ENCODE measurements at places on chromosomes 6 and 20.

DNA sequence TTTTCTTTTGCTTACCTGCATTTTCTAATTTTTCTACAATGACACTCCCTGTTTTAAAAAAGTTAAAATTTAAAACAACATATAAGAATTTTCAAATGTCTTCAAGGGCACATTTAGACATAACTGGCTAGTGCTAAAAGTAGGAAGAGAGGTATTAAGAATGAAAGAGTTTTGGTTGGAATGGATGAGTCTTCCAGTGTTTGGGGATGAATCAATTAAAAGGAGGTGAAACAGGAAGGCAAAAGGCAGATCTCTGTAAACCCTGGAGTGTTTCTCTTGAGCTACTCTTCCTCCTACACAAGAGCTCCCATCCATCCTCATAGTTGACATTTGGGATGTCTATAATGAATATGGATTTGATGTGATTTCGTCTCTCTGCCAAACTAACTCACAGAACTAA is 238.5 kb upstream of the SUPT3H start:
- no peak for DNase-seq

- no peak for DNase-seq
These were observed 71.3 kb upstream of the TNFRSF21 start for GRCh38 chr6:47381036-47381435.

- DNase-seq: peak; percentile 94
These were observed 154.0 kb downstream of the JARID2 start for GRCh38 chr6:15399641-15400470.

DNA sequence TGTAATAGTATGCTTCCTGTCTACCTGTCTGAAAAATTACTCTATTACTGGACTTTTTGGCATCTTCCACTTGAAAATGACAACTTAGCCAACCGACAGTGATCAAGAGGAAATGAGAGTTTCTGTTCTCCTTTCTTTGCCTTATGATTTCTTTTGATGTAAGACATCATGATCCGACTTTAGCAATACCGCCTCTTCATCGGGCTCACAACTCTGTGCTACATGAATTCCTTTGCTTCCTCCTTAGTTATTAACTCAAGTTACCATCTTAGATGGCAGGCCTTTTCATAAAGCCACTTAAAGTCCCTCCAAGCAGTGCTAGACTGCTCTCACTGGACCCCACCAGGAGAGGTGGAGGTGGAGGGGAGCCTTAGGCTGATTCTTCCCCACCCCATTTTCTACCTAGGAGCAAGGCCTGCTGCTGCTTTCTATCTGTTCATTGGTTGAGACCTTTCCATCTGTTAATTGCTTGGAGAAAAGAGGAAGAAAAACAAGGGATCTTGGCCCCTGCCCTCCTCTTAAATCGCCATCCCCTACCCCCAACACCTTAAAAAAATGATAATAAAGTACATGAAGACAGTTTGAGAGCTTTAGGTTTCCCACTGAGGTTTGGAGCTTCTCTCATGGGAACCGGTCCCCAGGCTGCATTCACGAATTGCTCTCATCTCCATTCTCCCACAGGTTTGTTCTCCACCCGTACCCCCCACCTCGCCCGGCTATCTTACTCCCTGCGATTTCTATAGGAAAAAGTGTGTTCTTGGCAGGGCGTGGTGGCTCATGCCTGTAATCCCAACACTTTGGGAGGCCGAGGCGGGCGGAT is 21.6 kb upstream of the MCM3 start:
- peak; percentile 23 for DNase-seq

GRCh38 chr20:34271956-34272355 is 30.7 kb downstream of the ASIP start:
- DNase-seq: no peak

GRCh38 chr6:158819213-158819976 is at the start of gene EZR:
TSS of gene EZR (minus strand) at chr6:158819368. CDS start at chr6:158818093, 1,275 bp downstream.
- peak; percentile 86 for DNase-seq

- DNase-seq: peak; percentile 24
These were observed 266.7 kb upstream of the CDYL start for GRCh38 chr6:4509506-4509905.

DNA sequence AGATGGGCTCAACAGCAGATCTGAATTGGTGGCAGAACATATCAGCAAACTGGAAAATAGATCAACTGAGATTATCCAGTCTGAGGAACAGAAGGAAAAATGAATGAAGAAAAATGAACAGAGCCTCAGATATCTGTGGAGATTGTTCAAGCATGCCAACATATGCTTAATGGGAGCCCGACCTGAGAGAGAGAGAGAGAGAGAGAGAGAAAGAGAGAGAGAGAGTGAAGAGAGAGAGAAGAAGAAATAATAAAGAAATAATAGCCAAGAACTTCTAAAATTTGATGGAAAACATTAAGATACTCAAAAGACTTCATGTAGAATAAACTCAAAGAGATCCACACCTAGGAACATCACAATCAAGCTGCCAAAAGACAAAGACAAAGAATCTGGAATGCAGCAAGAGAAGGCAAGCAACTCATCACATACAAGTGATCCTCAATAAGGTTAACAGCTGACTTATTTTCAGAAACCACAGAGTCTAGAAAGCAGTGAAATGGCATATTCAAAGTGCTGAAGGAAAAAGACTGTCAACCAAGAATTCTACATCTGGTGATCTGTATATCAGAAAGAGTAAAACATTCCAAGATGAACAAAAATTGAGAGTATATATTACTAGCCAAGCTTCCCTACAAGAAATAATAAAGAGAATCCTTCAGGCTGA is 97.2 kb downstream of the MYLK4 start:
- no peak for DNase-seq

- DNase-seq: no peak
These were observed 289.2 kb upstream of the CNR1 start for GRCh38 chr6:88455317-88455716.

DNA sequence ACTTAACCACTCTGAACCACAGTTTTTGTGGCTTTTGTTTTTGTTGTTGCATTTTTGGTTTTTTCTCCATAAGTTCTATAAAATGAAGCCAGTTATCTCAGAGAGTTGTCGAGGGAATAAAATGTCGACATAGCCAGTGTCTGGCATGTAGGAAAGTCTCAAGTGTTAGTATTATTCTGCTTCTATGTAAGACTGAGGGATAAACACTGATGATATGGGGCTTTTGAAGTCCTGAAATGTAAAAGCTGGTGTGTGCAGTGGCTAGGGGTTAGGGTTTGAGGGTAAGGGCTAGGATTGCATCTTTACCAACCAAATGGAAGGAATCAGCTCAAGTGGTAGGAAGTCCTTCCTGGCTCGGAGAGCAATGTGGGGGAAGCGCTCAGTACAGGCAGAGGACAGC is 59.2 kb downstream of the DAAM2 start:
- DNase-seq: no peak

GRCh38 chr20:63968928-63969760 is 586 bp downstream of the ZNF512B start:
- DNase-seq: peak; percentile 40

DNA sequence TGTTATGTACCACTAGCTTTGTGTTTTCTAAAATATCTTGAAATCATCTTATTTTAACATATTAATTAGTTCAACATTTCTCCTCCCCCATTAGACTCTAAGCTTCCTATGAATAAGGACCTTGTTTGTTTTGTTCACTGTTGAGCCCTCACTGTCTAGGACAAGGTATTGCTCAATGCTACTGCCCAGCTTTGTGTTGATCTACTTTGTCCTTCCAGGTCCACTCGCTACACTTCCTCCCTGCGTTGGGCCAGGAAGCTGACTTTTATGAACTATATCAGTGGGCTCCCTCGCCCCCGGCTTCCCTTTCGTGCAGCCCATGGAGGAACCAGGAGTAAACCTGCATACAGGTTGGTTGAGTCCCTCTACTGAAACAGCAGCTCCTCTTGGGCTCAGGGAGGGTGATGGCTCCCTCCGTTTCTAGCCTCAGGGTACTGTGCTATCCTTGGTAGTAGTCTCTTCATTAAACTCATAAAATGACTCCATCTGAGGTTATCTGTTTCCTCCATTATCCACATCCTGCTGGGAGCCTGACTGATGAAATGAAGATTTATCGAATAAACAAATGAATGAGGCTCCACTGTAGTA is 272.5 kb downstream of the CLIC5 start:
- DNase-seq: no peak

- peak; percentile 25 for DNase-seq
These were observed 179.2 kb downstream of the PREX1 start for GRCh38 chr20:48648482-48649051.

- DNase-seq: peak; percentile 49
These were observed 47.1 kb upstream of the MCM9 start for GRCh38 chr6:118981884-118982574.

DNA sequence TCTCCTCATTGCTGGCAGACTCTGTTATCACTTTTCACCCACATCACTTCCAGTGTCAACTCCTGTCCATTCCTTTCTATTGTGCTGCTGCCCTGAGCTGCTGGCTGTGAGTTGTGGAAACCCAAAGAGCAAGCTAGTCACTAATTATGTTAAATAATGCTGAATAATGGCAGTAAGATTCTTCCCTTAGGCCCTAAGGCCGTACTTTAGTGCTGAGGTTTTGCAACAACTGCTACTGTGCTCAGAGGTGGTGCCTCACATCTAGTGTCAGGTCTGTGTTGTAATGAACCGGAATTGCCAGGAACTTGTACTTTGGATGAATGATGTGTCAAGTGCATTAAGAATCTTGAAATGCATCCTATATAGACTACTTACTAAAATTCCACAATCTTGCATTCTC is 372.2 kb upstream of the RNF217 start:
- no peak for DNase-seq

DNA sequence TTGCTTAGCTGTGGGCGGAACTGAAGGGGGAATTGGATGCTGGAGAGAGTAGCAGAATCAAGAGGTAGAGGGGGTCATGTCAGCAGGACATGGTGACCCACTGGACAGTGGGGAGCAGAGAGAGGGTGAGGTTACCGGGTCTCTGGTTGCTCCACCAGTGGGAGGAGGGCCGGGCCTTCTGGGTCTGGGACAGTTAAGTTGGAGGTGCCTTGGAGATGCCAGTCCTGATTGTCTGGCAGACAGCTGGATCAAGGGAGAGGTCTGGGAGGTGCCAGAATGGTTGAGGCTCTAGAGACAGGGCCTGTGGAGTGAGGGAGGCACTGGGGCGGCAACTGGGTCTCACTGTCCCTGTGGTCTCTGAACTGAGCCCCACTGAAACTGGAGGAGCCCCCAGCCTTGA is 24.6 kb downstream of the MANBAL start:
- DNase-seq: no peak

DNA sequence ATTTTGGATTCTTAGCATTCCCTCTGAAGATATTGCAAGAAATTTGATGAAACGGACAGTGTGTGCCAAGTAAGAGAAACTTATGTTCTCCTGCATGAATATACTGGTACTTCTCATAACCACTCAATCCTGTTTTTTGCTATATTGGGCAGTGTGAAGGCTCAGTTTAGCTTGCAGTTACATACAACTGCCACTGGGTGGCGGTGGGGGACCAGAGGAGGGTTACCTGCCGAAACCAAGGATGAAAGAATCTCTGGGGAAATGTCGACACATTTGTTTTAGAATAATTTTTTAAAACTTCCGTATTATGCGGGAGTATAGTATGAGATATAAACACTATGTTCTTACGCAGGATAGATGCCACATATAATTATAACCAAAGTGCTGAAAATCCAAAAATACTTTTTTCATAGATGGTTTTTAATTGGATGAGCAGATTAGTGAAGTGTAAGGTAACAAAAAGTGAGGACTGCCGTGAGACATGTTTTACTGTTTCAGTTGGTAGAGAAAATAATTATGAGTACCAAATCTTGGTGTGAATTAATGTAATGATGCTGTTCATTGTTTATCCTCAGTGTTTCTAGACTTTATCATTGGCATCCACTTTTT is 9.7 kb downstream of the TRMT11 start:
- DNase-seq: peak; percentile 87

GRCh38 chr6:4506792-4507191 is 269.4 kb upstream of the CDYL start:
- DNase-seq: peak; percentile 36

GRCh38 chr6:659716-660581 is 3.0 kb upstream of the HUS1B start:
- DNase-seq: no peak

DNA sequence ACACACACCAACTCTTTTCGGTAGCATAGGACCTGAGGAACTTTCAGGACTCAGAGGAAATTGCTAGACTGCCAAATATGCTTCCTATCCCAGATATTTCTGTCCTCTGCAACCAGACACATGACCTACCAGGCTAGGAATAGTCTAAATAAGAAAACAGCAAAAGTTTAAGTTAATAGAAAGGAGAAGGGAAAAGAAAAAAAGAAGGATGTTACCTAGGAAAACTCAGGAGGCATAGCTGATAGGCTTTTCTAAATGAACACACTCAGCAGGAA is 74.6 kb downstream of the MAP3K5 start:
- no peak for DNase-seq

DNA sequence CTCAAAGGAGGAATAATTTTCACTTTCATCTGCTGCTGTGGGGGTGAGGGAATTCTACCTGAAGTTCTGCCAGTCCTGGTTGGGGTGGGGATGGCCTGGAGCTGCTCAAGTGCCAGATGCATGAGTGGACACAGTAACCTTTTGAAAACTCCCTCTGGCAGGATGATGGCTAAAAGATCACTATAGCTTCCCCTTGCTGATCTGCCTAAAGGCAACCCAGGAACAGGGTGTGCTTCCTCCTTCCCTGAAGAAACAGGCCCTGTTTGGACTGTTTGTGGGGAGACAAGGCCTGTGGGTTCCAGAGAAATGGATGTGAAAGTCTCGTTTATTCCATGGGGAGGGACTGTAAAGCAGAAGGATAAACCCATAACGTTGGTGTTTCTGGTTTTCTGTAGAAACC is 176.9 kb downstream of the DTNBP1 start:
- DNase-seq: no peak

DNA sequence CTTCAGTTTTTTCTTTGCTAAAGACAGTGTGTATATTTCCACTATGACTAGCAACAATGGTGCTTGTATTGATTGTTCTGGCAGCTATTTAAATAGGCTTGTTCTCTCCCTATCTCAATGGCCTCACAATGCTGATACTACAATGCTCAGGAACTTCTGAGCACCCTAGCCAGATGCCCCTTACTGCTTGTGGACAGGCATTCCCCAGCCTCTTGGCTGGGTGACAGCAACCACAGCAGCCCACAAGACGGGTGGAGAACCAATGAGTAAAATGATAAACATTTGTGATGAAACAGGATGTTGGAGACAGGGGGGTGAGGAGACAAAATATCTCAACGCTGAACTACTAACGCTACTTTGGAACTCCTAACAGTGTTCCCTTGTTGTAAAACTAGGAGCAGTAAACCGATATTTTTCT is 42.3 kb downstream of the HIVEP2 start:
- no peak for DNase-seq

- peak; percentile 45 for DNase-seq
These were observed 414 bp downstream of the SIM1 start for GRCh38 chr6:100464162-100464851.

DNA sequence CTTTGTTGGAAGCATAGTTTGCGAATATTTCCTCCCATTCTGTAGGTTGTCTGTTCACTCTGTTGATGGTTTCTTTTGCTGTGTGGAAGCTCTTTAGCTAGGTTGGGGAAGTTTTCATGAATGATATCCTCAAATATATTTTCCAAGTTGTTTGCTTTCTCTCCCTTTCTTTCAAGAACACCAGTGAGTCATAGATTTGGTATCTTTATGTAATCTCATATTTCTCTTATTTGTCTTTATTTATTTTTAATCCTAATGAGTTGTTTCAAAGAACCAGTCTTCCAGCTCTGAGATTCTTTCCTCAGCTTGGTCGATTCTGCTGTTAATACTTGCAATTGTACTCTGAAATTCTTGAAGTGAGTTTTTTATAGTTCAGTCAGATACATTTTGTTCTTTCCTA is 628.0 kb upstream of the ID4 start:
- no peak for DNase-seq

GRCh38 chr20:12936020-12936419 is 72.8 kb upstream of the SPTLC3 start:
- no peak for DNase-seq

Measured in tongue (tissue), 3 donors.